ENCODE measurements at places on chromosomes 1 and 21.
A peak's percentile ranks its signal among the peaks of the same experiment; 100 is the strongest.

DNA sequence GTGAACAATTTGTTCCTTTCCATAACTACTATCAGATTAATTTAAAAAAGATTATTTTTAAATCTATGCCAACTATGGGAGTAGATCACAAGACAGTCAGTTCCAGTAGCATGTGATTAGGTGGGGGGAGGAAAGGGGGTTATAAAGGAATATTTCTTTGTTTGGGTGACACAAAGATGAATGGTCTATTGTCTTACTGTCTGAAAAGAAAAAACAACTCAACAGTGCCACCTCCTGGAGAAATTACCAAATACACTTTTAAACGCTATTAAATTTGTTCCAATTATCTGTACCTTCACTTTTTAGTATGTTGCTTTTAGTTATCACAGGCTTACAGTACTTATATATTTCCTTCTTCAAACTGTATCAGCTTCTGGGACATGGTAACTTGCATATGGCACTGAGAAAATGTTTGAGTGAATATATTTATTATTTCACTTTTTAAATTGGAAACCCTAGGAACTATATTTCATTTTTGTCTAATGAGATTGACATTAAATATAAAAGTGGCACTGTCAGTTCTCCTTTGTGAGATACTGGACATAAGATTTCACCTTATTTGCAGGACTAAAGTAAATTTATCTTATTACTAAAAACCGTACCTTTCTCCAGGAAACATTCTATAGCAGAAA lies 1.7 kb upstream of the SORT1 start:
- DNase-seq = peak; percentile 70

DNA sequence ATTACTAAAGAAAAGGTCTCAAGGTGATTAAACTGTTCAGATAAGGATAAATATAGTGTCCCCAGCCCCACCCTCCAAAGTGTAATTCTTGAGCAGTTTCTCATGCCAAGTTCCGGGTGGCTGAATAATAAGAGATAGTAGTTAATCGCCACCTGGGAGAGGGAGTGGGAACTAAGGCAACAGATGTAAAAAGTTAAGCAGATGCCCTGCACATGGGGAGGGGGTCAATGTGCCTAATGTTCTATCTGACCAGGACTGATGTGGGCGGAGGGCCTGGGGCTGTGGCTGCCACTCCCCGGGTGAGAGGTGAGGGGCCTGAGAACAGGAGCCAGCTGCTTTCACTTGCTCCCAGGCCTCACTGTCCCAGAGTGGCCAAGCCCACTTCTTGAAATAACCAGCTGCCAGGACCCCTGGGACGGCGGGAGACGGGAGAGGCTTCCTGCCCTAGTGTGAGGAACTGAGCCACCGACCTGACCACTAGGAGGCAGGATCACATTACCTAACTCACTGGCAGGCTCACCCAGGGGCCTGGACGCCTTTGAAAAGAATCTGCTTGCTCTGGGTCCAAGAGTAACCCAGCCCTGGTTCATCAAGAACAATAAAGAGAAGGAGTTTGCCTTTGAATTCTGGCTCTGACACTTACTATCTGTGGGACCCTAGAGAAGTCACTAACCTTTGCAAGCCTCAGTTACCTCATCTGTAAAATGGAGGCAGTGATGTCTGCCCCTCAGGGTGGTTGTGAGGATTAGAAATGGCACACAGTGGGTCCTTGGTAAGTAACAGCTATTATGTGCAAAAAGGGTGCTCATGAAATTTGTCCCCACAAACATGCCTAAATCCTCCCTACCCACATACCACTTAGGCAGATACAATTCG lies 179.2 kb downstream of the ATG4C start:
- no peak for DNase-seq

DNA sequence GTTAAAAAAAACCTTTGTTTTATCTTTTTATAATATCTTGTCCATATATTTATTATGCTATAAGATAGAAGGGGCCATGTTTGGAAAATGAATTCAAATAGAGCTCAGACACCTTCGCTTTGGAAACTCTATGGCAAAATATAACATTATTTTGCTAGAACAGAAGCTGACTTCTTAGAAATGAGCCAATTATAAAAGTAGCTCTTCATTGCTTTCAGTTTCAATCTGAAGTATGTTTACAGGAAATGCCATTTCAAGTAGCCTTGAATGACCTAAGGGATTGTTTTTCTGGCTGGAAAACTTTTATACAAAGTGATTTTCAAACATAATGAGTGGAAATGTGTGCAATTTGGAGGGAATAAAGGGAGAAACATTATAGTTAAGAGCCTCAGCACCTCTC lies 37.8 kb upstream of the GBP5 start:
- DNase-seq = no peak

- no peak for DNase-seq
Measured at GRCh38 chr1:214219902-214220301, 61.1 kb upstream of the SMYD2 start.

DNA sequence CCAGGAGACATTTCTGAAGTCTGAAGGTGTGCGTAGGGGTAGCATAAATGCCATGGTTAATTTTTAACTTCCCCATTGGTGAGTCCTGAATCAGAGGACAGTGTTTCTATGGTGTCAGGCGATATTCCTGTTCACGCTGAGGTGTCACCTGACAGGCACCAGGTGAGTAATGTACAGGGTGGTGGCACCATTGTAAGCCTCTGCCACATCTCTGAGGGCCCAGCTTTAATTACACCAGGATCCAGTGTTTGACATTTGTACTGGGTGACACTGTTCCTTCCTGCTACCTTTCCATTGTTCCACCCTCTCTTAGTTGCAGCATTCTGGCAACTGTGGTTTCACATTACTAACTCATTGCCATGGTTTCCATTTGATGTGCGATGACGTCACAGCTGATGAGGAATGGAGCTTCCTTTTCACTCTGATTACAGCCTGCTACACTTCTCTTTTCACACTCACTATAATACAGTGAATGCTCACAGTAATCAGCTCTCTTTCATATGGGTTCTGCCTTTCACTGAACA lies 40.6 kb upstream of the MARK1 start:
- DNase-seq = peak; percentile 84

DNA sequence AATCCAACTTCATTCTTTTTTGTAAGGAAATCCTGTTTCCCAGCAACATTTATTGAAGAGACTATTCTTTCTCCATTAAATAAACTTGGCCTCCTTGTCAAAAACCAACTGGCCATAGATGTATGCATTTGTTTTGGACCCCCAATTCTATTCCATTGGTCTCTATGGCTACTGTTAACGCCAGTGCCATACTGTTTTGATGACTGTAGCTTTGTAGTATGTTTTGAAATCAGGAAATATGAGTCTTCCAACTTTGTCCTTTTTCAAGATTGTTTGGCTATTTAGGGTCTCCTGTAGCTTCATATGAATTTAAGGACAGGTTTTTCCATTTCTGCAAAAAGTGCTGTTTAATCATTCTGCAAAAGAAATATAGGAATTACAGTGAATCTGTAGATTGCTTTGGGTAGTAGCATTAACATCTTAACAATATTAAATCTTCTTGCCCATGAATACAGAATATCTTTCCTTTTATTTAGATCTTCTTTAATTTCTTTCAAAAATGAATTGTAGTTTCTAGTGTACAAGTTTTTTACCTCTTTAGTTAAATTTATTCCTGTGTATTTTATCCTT lies 61.3 kb downstream of the ITGB3BP start:
- DNase-seq = no peak

DNA sequence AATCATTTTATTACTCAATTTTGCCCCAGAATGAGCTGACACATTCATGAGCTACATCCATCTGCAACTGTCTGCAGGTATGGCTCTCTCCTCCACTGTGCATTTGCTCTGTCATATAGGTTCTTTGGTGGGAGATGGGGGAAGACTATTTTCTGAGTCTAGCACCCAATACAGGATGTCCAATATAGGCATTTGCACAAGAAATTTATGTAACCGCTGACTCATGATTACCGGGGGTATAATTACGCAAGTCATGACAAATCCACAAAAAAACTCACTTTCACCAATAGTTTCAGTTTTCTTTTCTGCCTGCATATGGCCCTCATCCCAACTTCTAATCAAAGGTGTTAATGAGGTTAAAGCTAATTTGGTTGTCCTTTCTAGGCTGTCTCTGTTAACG lies 17.5 kb upstream of the VSIG8 start:
- DNase-seq = no peak

DNA sequence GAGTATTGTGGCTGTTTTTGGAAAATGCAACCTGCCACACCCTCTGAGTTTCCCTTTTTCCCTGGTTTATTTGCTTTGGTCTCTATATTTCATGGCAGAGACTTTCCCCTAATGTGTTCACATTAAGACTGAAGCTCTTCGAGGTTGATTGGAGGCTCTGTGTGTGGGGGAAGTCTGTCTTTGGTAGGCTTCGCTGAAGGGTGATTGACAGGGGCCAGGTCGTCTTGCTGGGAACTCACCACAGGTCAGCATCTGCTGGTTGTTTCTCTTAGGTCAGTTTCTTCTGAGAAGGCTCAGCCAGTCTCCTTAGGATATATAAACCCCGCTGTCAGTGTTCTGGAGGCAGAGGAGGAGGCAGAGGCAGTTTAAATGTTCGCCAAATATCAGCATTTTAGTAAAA lies 249.4 kb downstream of the RPS6KC1 start:
- DNase-seq = no peak

DNA sequence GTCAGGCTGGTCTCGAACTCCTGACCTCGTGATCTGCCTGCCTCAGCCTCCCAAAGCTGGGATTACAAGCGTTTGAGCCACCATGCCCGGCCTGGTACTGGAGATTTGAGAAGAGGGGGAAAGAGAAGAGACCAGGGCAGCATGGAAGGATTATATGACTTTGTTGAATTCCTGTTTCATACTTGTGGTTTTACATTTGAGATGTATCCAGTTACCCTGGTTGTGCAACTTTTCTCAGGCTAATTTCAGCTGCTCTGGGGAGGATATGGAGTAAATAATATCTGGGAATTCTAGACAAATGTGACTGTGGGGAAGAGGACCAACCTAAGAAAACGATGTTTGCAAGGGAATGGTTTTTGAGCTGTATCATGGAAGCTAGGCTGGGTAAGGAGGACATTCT lies 89.5 kb upstream of the GREM2 start:
- DNase-seq = no peak

GRCh38 chr1:193471981-193472380 lies 285.6 kb upstream of the B3GALT2 start:
- DNase-seq = no peak

DNA sequence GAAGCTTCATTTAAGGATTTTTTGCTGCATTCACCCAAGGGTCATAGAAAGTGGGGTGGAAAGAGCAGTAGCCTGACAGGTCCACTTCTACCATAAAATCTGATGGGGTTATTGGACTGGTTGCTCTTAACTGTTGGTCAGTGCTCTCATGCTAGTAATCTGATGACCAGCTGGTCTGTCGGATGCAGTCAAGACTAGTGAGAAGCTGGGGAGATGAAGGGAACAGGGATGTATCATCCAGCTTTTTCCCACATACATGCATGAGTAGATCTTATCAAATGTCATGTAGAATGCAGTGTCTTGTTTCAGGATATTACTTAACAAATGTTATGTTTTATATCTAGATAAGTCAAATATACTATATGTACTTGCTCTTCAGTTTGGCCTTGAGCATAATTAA lies 11.1 kb downstream of the ATP1B1 start:
- no peak for DNase-seq

GRCh38 chr1:222820171-222820712 lies 5.4 kb downstream of the DISP1 start:
- DNase-seq = no peak

- no peak for DNase-seq
Measured at GRCh38 chr1:67889466-67889865, 56.2 kb upstream of the GNG12 start.

GRCh38 chr1:174274884-174275283 lies 115.6 kb downstream of the RABGAP1L start:
- no peak for DNase-seq

DNA sequence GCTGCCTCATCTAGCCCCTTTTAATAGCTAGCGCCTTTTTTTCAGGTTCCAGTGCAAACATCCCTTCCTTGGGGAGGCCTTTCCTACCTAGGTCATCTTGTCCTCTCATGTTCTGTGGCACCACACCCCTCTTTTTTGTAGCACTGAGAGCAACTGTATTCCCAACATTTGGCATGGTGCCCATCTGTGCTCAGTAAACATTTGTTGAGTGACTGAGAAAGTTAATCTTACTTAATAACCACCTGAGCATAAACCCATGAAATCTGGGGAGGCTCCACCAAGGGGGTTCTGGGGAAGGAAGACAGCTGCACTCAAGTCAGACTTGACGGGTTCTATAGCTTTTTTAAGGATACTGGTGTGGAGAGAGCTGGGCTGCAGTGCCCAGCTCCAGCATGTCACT lies 90.0 kb downstream of the NOS1AP start:
- no peak for DNase-seq

DNA sequence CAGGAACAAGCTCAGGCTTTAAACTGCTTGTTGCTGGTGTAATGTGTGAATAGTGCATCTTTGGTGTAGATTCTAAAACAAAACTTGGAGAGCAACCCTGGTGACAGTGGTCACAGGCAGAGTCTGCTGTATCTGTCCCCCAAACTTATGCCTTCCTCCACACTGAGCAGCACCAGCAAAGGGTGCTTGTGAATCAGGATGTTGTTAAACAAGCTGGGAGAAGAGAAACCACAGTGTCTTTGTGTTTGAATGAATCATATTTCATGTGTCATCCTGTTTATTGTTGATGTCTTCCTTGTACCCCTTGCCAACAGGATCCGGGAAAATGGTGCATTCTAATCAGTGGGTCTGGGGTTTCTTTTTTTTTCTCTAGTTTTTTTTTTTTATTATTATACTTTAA lies 91.9 kb upstream of the COG2 start:
- DNase-seq = peak; percentile 54

DNA sequence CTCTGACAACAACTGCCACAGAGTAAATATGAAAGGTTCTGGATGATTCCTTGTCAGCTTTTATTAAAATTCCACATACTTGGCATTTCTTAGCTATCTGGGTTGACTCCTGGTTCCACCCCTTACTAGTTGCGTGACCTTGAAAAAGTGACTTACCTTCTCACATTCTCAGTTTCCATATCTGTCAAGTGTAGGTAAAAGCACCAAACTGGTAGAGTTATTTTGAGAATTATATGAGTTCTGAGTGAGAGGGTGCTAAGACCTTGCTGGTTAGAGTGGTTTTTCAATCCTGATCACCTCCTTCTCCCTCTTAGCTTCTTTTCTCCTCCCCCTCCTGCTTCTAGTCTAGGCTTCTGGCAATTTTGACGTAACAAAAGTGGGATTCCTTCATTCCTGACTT lies 83.4 kb upstream of the ABCD3 start:
- no peak for DNase-seq

GRCh38 chr1:119323216-119323982 lies 45.2 kb upstream of the HAO2 start:
- no peak for DNase-seq

DNA sequence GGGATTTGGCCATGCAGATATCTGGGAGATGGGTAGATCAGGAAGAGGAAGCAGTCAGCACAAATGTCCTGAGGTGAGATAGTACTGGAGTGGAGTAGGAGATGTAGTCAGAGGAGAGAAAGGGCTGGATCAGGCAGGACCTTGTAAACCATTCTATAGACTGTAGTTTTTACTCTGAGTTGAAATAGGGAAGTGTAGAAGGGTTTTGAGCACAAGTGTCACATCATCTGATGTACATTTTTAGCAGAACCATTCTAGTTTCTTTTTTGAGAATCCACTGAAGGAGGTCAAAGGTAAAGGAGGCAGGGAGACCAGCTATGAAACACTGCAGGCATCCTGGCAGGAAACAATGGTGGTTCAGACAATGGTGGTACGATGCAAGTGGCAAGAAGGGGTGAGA lies 194.6 kb upstream of the RRP15 start:
- no peak for DNase-seq

- no peak for DNase-seq
Measured at GRCh38 chr1:1213345-1214265, at the start of gene TNFRSF4. TSS of gene TNFRSF4 (minus strand) at chr1:1214153. CDS start at chr1:1214127, 26 bp downstream.

GRCh38 chr1:27521861-27522431 lies 32.0 kb upstream of the WASF2 start:
- no peak for DNase-seq

All from NCI-H2029 treated with DMSO at 0.1 percent for 48 hours (cell line).